ENCODE measurements at places on chromosomes 6 and 20. TPM values are rescaled to one million over a fixed set of nuclear protein-coding genes. Genes with fewer than 3 reads are reported as not detected.

ID4 gene
- total RNA-seq, result not detected

- no peak for DNase-seq
Measured at GRCh38 chr6:70241991-70242420, 60.9 kb downstream of the COL9A1 start.

- no peak for DNase-seq
Measured at GRCh38 chr20:31566658-31567379, 38.3 kb upstream of the ID1 start.

DNA sequence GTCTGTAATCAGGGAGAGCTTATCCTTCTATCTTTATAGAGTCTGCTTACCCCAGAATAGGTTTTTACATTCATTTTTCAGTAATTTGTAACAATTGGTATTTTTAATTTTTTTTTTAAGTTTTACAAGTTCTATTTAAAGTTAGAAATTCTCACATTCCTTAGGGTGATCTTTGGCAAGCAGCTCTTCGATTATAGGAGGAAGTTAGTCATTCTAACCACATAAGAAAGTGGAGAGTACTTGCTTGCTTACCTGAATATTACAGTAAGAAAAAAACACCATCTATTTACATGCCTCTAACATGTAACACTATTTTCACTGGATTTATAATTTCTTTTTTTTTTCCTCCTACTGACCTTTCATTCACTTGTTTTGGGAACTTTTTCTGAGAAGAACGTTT lies 6.7 kb downstream of the TSHZ2 start:
- DNase-seq, result no peak
